ENCODE measurements at places on chromosomes 2 and 18.

- no peak for DNase-seq
These were observed 177.7 kb downstream of the TMEM247 start for GRCh38 chr2:46657042-46657504.

DNA sequence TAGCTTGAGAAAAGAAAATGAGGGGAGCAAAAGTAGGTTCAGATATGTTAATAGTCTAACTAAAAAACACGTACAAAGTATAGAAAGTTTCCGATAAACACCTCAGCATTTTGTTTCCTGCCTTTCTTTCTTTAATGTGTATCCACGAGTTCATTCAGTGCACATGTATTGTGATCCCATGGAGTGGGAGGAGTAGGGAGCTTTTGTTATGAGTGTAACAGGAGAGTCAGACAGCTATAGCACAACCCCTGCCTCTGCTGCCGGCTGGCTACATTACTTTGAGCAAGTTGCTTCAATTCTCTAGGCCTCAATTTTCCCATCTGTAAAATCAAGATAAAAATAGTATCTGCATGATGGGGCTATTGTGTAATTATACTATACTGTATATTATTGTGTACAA is 249.2 kb upstream of the FIGN start:
- no peak for DNase-seq

- DNase-seq, result no peak
These were observed 161.5 kb upstream of the AGAP1 start for GRCh38 chr2:235332240-235332890.

- DNase-seq, result no peak
These were observed 57.6 kb downstream of the SMAD7 start for GRCh38 chr18:48893061-48893607.

DNA sequence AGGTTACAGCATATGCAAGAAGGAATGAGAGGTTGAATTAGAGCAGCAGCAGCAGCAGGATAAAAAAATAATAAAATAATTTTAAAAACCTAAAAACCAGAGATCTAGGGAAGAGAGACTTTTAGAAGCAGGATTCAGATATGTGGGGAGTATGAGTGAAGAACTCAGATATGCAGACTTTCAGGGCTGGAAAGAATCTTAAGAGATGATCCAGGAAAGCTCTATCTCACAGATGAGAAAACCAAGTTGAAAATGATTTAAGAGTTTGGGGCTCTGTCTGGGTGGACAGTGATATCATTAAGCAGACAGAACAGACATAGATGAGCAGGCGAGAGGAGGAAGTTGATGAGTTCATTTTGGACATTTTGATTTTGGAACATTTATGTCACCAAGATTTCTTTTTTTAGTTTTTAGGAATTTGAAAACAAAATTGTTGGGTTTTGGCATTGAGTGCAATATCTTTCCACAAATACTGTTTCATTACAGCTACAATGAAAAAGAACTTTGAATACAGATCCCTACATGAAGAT is 31.8 kb downstream of the BCL2 start:
- no peak for DNase-seq

GRCh38 chr2:28155627-28156026 is 237.0 kb upstream of the FOSL2 start:
- no peak for DNase-seq

DNA sequence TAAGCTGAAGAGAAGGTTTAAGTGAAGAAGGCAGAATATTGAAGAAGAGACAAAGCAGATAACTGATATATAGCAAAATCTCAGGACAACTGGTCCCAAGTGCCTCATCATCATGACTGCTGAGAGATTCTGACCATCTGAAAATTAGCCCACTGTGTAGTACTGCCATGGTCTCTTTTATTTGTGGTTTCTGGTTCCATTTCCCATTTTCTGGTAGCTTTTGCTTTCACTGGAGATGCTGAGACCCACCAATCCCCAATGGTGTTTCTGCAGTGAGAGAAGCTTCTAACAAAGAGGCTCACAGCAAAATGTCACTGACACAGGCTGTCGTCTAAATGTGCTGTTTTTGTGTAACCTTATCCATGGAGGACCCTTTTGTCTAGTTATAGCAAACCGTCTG is 79.5 kb downstream of the TMEM163 start:
- no peak for DNase-seq

DNA sequence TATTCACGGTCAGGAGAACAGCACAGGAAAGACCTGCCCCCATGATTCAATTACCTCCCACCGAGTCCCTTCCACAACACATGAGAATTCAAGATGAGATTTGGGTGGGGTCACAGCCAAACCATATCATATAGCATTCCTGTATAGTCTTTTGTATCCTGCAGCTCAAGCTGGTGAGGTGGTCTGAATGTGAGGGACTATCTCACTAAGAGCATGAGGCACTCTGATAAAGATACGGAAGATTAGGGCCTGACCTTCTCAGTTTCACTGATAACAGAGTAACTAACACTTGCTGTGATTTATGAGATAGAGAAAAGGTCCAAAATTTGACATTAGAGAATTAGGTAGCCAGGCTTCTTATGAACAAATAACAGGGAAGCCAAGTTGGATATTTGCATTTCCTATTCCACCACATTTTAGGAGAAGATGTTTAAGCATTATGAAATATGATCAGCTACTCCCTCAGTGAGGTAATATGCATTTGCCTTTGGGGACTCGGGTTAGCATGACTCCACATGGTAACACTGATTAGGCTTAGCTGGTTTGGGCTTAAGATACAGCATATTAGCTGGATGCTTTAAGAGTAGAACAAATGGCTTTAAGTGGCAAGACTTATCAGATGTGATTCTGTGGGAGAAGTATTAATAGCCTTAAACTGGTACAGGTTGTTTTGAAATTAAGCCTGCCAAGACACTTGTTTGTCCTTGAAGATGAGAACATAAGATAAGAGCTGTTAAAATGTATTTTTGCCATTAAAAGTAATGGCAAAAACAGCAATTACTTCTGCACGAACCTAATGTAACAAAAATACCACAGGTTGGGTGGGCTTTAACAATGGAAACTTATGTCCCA is 106.9 kb upstream of the MSTN start:
- DNase-seq, result no peak

- DNase-seq, result no peak
These were observed 192.0 kb upstream of the TANK start for GRCh38 chr2:160968183-160968582.

DNA sequence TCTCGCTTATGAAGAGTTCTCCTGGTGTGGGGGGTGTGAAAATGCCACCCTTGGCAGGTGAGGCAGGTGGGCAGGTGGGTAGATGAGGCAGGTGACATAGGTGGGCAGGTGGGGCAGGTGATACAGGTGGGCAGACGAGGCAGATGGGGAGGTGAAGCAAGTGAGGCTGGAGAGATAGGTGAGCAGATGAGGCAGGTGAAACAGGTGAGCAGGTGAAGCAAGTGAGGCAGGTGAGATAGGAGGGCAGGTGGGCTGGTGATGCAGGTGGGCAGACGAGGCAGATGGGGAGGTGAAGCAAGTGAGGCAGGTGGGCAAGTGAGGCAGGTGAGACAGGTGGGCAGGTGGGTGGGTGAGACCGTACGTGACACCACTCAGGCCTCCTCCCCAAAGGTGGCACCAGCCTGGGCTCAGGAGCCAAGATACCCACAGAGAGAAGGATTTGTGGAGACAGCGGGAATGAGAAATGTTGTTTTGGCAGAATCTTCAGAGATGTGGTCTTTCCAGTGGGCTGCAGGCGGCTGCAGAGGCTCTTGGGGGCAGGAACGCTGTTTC is 232.3 kb upstream of the MYT1L start:
- DNase-seq, result no peak

DNA sequence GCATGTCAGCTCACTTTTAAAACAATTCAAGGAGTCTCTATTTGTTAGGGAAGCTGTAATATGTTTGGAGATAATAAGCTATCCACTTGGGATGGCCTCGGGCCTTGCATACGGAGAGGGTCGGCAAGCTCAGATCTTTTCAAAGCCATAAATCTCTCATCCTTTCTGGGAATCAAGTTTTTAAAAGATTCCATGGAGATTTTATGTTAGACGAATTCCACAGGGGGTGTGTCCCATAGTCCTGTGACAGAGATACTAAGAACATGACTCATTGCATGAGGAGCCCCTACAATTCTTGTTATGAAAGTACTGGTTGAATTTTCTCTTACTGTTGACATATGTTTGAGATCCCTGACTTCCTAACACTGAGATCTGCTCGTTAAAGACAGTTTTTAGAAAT is 108.7 kb downstream of the FEZ2 start:
- no peak for DNase-seq

- no peak for DNase-seq
These were observed 27.2 kb upstream of the NT5DC4 start for GRCh38 chr2:112693596-112693995.

- DNase-seq, result no peak
These were observed 33.1 kb downstream of the GLS start for GRCh38 chr2:190913725-190914124.

GRCh38 chr2:181658444-181658843 is 1.5 kb upstream of the CERKL start:
- no peak for DNase-seq

DNA sequence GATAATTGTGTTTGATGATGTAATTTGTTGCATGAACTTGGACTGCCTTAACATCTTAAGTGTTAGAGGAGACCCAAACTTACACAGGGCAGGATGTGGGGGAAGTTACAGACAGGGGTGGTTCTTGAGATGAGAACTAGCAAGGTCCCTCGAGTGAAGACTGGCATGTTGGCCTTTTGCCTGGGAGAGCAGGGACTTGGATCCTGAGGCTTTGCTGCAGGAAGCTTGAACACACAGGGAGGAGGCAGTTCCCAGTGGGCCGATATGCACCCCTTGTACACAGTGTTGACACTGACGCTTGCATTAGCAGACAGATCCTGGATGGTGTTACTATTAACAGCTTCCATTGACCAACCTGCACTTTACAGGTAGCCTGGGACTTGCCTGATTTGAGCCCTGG is 47.5 kb downstream of the CHRNA1 start:
- no peak for DNase-seq

GRCh38 chr2:212154477-212154878 is 384.1 kb downstream of the ERBB4 start:
- DNase-seq, result no peak

All from activated gamma-delta T cell treated with Interleukin-2 at 50 U/mL for 16 hours (primary cell).